ENCODE measurements at places on chromosomes 6 and 20.

GRCh38 chr6:69784595-69785377 is 12.0 kb downstream of the LMBRD1 start:
- DNase-seq: no peak

DNA sequence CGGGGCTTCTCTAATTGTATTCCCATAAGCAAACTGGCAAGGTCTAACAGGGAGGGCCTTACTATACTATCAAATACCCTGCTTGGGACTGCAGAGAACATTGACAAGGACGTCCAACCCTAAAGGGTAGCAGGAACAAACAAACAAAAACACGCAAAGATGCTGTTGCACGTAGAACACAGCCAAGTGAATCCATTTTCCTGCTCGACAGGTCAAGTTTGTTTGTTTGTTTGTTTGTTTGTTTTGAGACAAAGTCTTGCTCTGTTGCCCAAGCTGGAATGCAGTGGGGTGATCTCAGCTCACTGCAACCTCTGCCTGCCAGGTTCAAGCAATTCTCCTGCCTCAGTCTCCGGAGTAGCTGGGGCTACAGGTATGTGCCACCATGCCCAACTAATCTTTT is 91.3 kb downstream of the ZMYND8 start:
- DNase-seq: no peak

- DNase-seq: no peak
Measured at GRCh38 chr20:62831854-62832211, 15.0 kb downstream of the COL9A3 start.

- no peak for DNase-seq
Measured at GRCh38 chr6:162649271-162649670, 78.3 kb downstream of the PRKN start.

DNA sequence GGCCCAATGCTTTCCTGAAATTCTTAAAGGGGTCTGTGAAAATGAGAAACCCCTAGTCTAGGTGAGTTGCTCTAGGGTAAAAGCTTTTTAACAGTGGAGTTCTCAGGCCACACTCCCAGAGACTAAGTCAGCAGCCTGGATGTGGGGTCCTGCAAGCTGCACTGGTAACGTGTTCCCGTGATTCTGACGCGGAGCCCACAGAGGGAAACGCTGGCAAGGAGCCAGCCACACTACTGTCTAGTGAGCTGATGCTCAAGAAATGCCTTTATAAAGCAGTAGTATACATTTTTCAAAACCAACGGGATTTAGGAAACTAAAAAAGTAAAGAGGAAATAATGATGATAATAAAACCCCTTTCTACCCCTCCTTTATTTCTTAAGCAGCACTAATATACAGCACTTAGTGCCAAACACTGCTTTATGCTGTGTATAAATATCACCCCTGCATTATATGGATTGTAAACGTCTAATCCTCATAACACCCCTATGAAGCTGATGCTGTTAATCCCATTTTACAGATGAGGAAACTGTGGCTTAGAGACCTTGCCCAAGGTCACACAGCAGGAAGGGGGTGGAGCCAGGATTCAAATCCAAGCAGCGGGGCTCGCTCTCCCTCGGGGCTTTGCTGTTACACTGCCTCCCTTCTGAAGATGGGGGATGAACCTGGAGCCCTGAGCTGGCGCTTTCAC is 25.0 kb downstream of the KCNK15 start:
- DNase-seq: no peak

- no peak for DNase-seq
Measured at GRCh38 chr6:88311561-88311960, 145.4 kb upstream of the CNR1 start.

DNA sequence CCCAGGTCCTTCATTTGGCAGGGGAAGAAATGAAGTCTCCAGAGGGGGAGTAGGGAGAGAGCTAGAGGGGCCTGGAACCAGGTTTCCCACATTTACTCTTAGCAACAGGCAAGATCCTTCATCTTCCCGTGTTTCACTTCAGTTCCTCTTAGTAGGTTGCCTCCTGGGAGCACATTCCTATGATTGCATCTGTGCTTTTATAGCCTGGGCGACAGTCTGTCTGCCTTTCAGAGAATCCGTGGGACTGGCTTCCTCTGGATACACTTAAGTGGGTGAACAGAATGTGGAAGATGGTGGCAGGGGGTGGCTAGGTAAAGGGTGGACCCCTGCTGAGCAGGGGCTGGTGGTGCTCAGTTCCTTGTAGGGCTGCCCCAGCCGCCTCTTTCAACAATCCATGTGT is 33.4 kb downstream of the STK35 start:
- no peak for DNase-seq

GRCh38 chr6:86685230-86685797 is 252.0 kb upstream of the HTR1E start:
- DNase-seq: no peak

DNA sequence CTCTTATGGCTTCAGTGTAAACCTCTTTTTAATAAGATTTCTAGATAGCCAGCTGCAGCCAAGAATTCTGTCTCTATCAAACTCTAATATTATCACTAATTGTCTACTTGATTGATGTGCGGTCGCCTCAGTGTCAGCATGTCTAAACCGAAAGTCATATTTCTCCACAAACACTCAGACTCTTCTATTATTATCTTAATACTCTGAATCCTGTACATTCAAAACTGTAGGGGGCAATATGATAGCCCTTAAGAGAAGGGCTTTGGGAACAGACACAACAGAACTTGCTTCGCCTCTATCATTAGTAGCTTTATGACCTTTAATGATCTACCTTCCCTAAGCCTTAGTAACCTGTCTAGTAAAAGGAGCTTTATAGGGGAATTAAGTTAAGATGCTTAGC is 379.7 kb upstream of the PTCHD4 start:
- DNase-seq: no peak

DNA sequence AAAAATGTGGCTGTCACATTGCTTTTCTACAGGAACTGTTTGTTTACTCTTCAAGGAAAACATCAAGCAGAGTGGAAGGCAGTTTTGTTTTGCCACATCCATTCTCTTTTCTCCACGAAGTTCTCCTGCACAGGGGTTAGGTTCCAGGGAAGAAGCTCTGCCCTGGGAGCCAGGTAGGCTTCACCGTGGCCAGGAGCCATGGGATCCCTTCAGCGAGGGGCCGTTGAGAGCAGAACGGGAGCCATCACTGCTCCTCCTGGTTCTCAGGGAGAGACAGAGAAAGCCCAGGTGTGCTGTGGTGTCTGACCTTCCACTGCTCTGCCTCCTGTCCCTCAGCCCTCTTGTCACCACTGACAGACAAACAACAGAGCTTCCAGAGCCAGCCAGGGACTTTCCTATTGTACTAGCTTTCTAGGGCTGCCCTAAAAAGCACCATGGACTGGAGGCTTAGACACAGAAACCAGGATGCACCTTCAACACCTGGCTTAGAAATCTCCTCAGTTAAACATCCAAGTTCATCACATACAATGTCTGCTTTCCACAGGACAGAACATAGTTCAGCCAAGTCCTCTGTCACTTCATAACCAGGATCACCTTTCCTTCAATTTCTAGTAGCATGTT is 75.6 kb upstream of the SLC22A23 start:
- DNase-seq: no peak

GRCh38 chr20:48912065-48912464 is 9.4 kb upstream of the ARFGEF2 start:
- DNase-seq: no peak

DNA sequence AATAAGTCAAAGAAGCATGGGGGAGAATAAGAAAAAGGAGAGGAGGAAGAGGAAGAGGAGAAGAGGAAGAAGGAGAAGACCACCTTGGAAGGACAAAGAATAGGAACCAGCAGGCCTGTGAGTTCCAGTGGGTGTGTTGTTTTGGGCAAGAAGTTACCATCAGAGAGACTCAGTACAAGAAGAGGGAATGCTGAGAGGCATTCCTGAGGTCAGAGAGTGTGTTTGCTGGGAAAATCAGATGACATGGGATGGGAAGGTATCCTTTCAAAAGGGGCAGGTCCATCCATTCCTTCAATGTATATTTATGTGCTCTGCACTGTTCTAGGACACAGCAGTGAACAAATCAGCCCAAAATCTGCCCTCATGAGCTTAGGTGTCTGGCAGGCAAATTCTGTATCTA is 40.5 kb upstream of the PRIM2 start:
- no peak for DNase-seq

DNA sequence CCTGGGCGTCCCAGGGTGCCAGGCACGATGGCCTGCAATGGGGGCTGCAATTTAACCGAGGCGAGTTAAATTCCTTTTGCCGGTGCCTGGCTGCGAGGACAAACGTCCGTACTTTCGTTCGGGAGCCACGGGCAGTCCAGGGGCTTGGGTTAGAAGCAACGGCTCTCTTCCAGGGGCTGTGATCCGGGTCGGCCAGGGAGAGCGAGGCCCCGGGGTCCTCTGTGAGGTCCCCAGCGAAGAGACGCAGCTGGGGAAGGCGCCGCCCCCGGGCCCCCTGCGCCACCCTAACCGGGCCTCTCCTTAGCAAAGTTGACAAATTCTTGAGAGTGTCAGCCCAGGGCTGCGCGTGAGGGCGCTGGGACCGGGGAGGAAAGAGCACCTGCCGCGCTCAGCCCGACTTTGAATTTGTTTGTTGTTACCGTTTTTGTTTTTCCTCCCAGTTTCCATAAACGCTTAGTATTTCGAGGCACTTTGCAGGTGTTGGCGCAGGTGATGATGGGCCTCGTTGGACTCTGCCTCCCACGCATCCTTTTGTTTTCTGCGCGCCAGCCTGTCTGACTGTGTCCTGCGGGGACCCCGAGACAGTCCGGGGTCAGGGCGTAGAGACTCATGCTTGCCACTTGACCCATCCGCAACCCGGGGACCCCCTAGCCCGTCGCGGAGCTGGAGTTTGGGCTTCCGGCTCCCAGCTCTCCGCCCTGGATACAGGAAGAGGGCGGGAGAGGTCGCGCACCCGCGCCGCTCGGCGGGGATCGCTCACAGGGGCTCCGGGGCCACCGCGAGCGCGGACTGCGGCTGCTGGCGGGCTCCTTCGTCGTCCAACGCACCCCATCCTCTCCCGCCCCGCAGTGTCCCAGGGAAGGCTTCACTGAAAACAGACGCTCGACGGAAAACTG is 5.8 kb downstream of the OLIG3 start:
- DNase-seq: no peak

DNA sequence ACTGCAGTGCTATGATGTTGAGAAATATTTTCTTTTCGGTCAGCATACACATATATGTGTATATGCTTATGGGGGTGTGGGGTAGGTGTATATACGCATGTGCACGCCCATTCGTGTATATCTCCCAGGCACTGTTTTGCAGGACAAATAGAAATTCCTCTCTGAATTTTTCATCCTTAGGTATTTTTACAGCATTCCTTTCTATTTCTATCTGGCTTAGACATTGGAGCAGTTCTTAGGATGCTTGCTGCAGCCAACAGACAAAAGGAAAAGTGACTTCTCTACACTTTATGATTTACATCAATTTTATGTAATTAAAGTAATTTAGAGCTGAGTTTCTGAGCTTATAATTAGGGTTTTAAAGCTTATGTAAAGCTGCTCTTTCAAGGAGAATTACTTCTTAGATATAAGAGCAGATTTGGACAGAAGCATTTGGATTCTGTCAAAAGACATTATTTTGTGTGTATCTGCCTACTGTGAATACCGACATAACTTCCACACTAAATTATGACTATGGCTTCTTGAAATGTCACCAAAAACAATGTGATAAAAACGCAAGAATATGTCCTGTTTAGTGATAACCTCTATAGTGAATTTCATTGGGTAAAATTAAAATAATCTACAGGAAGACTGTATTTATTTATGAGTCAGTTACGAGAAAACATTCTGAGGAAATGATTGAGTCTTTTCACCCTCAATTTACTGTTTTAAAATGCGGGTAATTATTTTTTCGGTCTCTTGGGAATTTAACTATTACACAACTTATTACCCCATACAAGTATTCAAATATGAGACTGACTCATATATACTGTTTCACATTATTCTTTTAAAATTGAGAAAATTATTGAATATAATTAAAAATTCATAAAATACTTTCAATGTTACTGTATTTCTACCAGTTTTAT is 21.3 kb upstream of the CEP43 start:
- DNase-seq: no peak

- no peak for DNase-seq
Measured at GRCh38 chr20:44736170-44737021, 9.3 kb upstream of the KCNK15 start.

- DNase-seq: no peak
Measured at GRCh38 chr20:20614391-20614790, 98.1 kb downstream of the RALGAPA2 start.

DNA sequence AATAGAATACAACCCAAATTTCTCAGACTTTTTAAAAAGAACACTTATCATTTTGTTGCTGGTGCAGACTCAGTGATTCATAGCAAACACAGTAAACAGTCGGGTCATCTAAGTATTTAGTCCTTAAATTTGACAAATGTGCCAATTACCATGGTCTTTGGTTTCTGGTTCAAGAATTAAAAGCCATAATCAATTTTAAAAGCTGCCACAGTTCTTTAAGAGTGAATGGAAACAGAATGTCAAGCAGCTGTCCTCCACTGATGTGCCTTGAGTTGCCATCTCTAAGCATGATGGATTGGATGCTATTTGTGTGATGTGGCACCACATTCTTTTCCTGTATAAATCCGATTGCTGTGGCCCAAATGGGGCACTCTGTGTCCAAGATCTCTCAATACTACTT is 67.2 kb upstream of the MLIP start:
- DNase-seq: no peak

- DNase-seq: no peak
Measured at GRCh38 chr6:135094403-135094821, 39.8 kb upstream of the HBS1L start.

DNA sequence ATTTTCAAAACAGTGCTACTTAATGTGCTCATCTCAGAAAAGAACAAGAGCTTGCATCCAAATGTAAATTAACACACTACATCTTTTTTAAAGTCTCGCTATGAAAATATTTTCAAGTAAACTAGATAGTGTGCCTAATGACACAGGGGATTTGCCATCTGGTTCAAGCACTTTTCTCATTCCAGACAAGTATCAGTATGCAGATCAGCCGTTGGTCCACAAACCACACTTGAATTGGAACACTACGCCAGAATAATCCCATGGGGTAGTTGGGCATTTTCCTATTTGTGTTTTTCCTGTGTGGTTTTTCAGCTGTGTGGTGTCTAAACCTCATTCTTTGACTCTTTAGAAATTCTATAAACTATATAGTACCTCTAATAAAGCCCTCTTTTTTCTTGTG is 256.2 kb downstream of the EPHA7 start:
- DNase-seq: no peak

DNA sequence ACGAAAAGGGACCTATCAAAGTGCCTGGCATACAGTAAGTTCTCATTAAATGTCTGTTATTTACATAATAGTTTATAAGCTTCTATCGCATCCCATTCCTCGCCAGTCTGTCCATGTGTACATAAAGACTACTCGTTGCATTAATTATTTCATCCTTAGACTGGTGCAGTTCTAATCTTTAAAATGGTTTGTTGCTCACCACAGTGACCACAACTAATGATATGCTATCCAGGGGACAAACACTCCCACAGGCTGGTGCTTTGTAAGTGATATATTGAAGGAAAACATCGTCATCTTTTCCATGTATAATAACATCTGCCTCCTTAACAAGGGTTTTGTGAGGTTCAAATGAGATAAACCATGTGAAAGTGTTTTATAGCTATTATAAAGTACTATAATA is 39.0 kb upstream of the HBS1L start:
- DNase-seq: no peak
